ENCODE measurements at places on chromosomes 7 and 10.

DNA sequence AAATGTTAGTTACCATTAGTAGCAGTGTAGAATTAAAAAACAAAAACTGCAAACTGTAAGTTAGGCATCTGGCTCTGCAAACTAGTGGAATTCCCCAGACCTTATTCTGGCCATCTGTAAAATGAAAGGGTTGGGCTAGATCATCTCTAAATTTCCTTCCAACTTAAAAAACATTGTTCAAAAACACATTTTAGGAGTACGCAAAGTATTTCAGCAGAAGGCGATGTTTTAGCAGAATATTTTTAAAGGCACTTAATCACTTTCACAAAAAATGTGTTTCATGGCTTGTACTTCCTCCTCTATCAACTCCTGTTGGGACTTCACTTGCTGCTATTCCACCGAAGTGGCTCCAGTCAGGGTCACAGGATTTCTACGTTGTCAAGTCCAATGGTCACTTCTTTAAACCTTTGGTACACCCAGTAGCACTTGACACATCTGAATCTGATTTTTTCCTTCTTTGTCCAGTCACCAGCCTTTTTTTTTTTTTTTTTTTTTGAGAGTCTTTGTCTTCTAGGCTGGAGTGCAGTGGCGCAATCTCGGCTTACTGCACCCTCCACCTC, 169.0 kb downstream of the AHR start:
- no peak for DNase-seq

GRCh38 chr10:16919121-16919982, 102.1 kb upstream of the RSU1 start:
- DNase-seq = no peak

DNA sequence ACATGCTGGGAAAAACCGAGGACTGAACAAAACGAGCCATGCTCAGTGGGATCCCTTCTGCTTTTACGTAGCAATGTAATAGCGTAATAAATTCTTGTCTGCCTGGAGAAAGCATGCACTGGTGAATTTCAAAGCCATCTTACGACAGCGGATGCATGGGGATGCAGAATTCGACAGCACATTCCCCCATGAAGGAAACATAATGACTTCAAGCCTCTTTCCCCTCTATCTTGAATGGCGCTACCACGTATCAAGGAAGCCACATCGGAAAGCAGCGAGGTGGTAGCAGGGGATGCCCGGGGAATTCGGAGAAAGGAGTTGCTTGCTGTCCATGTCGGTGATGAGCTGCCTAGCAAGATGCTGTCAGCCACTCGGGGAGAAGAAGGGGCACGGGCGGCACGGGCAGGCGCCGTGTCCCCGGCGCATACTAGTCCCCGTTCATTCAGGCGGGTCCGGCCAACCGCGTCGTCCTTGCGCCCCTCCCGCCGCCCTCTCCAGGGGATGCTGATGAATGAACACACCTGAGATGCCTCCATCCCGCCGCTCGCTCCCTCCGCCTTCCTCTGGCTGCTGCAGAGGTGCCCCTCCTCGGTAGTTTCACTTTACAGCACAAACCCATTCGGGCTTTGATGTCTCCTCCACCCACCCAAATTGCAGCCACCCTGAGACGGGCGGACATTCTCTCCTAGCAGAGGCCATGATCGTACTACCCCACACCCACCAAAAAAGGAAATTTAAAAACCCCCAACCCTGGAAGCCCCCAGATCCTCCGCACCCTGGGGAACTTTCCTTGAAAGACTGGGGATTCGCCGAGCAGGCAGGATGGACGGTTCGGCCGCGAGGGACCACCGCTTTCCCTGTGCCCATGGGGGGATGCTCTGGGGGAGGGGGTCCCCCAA, 644 bp downstream of the SORBS1 start:
- DNase-seq = peak; percentile 16

GRCh38 chr10:42990721-42991441, 86.0 kb upstream of the RET start:
- DNase-seq = no peak

DNA sequence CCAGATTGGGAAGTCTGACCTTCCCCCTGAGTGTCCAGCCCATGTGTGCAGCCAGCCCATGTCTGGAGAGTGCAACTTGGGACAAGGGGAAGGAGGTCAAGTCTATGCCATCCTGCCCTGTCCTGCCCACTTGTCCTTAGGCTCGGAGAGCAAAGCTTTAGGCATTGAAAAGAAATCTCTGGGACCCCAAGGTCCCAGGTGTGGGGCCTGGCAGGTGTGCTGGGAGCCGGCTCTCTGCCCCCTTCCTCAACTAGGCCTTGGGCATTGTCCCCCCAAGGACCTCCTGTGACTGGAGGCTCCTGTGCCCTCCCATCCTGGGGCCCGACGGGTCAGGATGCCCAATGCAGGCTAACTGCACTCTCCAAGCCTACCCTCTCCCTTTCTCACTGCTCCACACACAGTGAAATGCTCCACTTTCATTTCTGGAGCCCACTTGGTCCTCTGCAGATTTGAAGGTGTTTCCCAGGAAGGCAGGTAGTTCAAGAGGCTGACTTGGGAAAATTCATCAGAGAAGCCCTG, 124.7 kb downstream of the PTPN20 start:
- DNase-seq = no peak

DNA sequence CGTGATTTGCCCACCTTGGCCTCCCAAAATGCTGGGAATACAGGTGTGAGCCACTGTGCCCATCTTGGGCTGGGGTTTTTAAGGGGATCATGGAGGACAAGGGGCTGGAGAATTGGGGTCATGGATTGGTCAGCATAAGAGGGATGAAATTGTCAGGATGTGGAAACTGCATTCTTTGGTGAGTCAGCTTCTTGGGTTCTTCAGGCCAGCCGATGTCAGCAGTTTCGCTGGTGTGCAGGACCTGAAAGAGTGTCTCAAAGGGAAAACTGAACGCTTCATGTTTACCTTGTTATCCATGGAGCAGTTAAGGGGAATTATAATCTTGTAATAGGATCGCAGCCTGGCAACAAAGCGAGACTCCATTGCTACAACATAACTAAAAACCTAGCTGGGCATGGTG, 13.0 kb downstream of the GALNT17 start:
- DNase-seq = peak; percentile 6

DNA sequence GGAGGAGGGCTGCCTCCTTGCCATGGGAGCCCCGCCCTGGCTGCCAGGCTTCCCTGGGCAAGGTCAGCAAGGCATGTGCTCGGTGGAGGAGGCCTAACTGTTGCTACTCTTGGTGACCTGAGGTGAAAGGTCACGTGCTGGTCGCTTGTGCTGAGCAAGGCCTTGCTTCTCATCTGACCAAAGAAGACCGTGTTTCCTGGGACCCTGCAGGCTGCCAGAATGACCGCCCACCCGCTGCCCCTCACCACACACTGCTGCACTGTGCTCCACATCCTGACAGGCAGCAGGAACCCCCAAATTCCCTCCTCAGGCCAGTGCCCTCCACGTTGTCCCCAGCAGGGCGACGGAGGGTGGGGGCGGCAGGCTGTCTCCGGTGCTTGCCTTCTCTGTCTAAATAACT, 442.4 kb downstream of the DNAJB6 start:
- no peak for DNase-seq

GRCh38 chr7:98616381-98617050, 569 bp upstream of the NPTX2 start:
- no peak for DNase-seq

DNA sequence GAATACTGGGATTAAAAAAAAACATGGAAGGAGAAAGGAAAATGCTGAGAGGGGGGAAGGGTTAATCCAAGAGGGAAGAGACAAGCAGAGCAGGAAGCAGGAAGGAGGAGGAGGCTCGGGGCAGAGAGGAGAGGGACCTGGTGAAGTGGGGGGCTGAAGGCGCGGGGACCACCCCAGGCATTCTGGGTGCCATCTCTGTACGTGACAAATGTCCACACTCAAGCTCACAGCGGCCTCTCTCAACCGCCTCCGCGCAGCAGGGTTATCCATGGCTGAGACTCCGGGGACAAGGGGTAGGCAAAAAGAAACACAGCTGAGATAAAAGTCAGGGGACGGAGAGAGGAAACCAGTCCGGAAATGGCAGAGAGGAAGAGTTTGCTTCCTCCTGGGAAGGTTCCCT, 33.9 kb downstream of the EN2 start:
- no peak for DNase-seq

GRCh38 chr10:101780187-101780817, 2.9 kb downstream of the NPM3 start:
- no peak for DNase-seq

DNA sequence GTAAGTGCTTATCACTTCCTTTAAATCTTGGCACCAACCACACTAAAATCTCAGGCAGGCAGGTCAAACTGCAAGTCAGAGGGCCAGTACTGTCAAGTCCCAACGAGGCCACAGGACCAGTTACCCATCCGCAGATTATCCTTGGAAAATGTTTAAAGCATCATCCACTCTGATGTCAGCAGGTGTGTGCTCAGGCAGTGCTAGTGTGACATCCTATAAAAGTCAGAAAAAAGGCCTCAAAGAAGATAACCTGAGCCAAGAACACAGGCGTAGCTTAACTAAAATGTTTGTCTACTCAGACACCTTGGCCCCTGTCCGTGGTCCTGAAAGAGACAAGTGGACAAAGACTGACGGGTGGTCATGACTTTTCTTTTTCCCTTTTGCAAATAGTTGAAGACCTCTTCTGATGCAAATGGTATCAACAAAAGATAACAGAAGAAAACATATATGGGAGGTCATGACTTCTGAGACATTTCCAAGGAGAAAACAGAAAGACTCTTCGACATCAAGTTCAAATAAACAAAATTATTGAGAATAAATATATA, 309.3 kb downstream of the KCNMA1 start:
- DNase-seq = peak; percentile 44

GRCh38 chr10:129568583-129569344, 101.7 kb downstream of the MGMT start:
- no peak for DNase-seq

All from fibroblast of skin of right biceps (primary cell).